ENCODE measurements at places on chromosomes 11 and 22.

DNA sequence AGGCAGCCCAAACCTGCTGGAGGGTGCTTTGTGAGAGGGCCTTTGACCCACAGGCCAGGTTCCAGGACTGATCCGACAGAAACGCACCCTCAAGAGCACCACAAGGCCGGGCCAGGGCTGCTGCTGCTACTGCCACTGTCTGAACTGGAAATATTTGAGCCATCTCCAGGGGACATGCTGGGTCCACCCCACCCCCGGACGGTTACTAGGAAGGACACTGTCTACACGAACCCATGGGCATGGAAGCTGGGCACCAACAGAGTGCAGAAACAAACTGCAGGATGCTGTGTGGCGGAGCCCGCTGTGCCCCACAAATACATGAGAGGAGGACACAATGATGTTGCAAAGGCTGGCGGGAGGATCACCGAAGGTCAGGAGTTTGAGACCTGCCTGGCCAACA, 283.7 kb downstream of the CTTN start:
- DNase-seq = no peak

DNA sequence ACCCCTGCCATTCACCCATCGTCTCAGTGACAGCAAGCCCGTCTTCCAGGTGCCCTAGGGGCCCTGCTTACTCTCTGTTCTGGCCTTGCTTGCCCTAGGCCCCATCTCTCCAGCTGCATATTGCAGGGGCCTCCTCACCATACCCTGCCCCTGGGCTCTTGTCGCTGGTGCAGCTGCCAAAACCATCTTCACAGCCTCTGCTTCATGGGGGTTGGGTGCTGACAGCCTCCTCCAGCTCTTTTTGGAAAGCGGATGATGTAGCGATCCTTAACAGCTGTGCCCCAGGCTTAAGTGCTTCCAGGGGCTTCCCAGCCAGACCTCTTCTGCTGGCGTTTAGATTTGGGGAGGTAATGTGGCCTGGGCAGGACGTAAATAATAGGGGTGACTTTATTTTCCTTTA, 61.2 kb upstream of the SUSD2 start:
- no peak for DNase-seq

GRCh38 chr11:74035264-74035663, 26.4 kb upstream of the UCP3 start:
- peak; percentile 27 for DNase-seq

DNA sequence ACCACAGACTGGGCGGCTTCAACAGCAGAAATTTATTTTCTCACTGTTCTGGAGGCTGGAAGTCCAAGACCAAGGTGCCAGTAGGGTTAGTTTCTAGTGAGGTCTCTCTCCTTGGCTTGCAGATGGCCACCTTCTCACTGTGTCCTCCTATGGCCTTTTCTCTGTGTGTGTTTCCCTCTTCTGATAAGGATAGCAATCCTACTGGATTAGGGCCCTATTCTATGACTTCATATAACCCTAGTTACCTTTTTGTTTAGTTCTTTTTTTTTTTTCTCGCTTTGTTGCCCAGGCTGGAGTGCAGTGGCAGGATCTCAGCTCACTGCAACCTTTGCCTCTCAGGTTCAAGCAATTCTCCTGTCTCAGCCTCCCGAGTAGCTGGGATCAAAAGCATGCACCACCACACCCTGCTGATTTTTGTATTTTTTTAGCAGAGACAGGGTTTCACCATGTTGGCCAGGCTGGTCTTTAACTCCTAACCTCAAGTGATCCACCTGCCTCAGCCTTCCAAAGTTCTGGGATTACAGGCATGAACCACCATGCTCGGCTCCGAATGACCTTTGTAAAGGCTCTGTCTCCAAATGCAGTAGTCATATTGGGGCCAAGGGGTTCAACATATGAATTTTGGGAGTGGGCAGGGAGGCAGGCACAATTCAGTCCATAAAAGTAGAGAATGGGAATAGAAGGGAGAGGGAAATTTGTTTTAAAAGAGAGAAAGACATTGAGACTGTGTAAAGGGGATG, 25.5 kb upstream of the NNMT start:
- DNase-seq = no peak

DNA sequence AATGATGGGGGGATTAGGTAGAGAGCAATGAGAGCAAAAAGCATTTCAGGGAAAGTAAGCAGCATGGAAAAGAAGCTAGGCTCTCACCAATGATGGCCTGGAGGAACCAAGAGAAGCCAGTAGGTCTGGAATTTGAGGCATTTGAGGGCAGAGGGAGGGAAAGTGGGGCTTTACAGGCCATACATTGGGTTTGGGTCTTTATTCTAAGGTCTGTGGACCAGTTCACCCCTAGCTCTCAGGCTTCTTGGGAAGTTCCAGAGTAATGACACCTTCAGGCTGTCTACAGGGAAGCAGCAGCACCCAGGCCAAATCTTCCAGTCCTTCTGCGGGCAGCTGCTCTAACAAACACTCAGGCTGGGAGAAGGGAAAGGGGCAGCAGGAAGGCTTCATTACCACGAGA, 29.4 kb downstream of the ARFGAP2 start:
- DNase-seq = no peak

- DNase-seq = no peak
Observed at GRCh38 chr11:121374286-121374985, 77.7 kb upstream of the SORL1 start.

- no peak for DNase-seq
Observed at GRCh38 chr11:70948855-70949531, 303.4 kb downstream of the SHANK2 start.

DNA sequence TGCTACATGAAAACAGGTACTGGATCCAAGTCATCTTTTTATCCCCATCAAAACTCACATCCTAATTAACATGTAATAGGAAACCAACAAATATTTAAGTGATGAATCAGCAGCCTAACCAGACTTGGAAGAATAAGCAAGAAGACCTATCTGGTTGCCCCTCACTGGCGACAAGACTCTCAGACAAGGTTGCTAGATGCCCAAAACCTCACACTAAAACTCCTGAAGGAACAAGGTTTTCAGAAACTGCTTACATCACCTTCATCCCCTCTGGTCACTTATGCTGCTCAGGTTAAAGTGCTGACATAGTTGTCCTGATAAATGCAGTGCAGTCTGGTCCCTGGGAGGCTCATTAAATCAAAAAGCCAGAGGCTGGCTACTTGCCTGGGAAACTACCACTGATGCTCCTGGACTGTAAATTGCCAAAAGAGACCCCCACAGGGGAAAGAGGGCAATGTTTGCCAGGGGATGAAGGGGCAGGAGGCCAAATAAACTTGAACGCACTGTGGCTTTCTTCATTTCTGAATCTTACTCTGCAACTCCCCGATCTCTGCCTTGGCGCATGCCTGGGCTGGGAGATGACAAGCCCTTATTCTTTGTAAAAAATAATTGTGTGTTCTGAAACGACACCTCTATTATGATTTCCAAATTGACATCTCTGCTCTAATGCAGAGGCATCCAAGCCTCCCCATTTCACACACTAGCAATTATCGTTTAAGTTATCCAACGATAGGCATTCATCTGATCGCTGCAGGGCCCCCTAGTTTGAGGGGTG, 72.7 kb downstream of the AMBRA1 start:
- DNase-seq = peak; percentile 73

DNA sequence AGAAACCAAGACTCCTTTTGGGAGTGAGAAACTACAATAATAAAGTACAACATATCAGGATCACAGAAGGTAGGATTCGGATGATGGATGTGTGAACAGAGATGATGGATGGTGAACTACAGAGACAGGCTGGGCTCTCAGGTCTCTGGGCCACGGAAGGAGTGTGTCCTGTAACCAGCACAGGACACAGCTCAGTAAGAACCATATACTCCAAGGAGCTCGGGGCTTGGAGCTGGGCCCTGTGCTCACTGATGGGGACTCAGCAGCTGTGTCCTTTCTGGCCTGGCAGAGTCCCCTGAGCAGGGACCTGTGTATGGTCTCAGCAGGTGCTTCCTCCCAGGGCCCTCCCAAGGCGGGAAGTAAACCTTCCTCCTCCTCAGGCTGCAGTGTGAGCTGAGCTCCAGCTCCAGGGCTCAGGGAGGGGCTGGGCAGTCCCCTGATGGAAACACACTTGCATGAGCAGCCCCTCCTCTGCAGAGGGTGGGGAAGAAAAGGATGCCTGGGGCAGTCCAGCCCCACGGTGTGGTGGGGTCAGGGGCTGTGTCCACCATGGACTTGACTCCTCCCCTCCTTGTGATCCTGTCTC, 39.8 kb upstream of the TOP3B start:
- DNase-seq = no peak

- no peak for DNase-seq
Observed at GRCh38 chr11:2173150-2173693, 1.6 kb upstream of the TH start.

DNA sequence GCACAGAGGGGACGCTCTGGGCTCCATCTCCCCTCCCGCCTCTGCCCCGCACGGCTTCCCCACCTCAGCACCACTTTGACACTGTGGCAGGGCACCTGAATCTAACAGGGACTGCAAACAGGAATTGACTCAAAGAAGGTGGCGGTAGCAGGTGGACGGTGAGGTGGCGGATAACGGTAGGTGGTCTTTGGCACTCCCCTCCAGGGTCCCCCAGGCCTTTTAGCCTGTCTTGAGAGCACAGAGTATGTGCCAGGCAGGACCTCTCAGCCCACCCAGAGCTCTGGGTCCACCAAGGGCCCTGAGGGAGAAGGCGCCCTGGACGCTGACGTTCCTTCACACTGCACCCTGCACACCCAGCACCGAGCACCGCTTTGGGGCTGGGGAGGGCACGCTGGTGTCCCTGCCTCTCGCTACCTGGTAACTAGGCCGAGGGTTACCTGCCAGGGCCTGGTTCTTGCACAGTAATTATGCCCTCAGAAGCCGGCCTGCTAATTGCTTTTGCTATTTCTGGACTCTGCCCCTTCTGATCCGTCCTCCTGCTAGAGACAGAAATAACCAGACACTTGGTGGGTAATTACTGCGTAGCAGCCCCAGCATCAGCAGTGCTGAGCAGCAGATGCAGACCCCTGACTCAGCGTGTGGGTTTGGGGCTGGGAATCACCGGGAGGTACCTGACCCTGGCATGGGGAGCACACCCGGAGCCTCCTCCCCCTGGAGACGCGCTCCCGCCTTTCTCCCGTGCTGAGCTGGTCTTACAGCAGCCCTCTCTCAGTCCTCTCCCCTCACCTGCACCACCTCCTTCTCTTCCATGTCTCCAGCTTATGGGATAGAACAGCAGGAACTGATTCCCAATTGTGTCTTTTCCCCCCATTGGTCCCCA, 103.3 kb upstream of the B3GAT1 start:
- no peak for DNase-seq

DNA sequence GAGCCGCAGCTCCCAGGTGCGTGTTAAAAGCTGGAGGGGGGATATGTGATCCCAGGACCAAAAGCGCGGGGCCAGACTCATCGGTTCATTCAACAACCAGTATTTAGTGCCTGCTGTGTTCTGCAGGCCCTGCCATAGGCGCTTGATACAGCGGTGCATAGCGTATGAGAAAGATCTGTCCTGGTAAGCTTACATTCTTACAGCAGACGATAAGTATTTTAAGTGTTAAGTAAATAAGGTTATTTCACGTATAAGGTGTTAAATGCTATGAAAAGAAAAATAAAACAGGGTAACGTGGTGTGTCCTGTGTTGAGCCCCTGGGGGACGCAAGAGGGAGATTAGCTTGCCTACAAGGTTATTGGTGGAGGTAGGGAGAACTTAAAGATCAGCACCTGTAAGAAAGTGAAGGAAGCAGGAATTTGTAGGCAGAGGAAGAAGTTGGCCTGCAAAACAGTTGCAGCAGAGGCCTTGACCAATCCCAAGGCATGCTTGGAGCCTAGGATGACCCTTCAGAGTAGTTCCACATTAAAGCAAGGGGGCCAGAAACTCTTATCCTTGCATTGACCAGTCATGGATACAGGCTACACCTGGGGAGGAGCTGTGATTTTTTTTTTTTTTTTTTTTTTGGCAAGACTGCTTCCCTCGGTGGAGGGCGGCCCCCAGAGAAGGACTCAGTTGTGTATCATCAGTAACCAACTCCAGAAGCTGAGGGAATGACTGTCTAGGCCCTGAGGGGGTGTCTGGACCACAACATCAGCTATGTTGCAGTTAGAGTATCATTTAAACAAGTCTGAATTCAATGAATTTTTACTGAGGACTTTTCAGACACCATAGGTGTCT, 487 bp upstream of the LIPT2 start:
- no peak for DNase-seq

DNA sequence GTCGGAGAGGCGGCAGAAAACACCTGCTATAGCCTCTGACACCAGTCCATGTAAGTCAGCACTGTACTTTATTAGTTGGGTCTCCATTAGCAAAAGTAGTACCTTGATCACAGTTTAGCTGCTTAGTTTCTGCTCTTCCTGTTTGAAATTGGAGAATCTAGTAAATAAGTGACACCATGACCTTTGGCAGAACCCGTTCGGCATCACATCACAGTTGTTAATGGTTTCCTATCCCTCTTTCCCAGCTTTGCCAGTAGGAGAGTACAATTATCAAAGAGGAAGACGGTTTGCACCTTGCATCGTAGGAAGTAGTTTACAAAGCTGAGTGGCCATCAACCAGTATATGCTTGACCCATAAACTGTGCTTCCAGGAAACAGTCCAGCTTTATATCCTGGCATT, 101.8 kb downstream of the TRIM44 start:
- no peak for DNase-seq

GRCh38 chr11:44017443-44018126, 30.2 kb upstream of the ACCSL start:
- peak; percentile 65 for DNase-seq

- DNase-seq = peak; percentile 64
Observed at GRCh38 chr22:30246814-30247376, 336 bp upstream of the LIF start.

- peak; percentile 74 for DNase-seq
Observed at GRCh38 chr11:114340311-114341131, 44.3 kb downstream of the NNMT start.

DNA sequence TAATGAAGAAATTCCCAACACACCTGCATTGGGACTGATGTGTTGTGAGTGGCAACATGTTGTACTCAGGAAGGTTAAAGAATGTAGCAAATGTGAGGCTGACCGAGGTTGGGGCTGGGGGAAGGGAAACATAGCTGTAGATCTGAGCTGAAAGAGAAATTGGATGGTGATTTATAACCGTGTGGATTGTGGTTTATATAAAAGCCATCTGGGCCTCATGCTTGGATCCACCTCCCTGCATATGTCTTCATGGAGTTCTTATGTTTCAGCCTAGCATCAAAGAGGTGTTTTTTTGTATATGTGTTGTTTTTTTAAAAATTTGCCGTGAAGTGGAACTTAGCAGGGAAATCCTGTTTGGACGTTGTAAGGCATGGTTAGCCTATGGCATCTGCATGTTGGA, 141.3 kb downstream of the NAV2 start:
- no peak for DNase-seq

GRCh38 chr11:121487191-121487590, 34.4 kb upstream of the SORL1-AS1 start:
- no peak for DNase-seq

DNA sequence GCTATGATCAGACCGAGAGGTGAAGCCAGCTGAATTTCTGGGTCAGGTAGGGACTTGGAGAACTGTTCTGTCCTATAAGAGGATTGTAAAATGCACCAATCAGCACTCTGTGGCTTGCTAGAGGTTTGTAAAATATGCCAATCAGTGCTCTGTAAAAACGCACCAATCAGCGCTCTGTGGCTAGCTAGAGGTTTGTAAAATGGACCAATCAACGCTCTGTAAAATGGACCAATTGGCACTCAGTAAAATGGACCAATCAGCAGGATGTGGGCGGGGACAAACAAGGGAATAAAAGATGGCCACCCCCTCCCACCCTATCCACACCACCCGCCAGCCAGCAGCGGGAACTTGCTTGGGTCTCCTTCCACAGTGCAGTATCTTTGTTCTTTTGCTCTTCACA, 6.4 kb upstream of the SEC14L4 start:
- DNase-seq = no peak
